Fibroblast of skin of left biceps (primary cell): ENCODE measurements at places on chromosomes 1 and 21.

DNA sequence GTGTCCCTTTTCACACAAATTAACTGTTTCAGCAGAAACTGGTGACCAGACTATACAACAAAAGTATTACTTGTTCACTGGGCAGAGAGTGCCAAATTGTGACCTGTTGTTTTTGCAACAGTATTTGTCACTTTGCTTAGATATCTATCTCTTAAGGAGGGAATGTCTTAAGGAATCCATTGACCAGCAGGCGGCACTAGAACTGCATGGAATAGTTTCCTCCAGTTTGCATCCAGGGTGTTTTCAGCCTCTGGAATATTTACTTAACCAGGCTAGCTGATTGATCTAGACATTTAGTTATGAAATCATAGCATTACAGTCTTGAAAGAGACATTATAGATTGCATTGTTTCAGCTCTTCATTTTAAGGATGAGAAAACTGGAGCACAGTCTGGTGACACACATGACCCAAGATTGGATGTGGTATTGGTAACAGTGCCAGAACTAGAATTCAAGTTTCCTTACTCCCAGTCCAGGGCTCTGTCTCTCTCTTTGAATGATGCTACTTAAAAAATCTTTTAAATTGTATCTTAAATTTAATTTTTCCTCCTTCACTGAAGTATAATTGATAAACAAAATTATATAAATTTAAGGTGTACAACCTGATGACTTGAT lies 16.9 kb downstream of the RPTN start:
- peak; percentile 12 for DNase-seq

GRCh38 chr1:55329808-55330432 lies 114.8 kb upstream of the USP24 start:
- no peak for DNase-seq

DNA sequence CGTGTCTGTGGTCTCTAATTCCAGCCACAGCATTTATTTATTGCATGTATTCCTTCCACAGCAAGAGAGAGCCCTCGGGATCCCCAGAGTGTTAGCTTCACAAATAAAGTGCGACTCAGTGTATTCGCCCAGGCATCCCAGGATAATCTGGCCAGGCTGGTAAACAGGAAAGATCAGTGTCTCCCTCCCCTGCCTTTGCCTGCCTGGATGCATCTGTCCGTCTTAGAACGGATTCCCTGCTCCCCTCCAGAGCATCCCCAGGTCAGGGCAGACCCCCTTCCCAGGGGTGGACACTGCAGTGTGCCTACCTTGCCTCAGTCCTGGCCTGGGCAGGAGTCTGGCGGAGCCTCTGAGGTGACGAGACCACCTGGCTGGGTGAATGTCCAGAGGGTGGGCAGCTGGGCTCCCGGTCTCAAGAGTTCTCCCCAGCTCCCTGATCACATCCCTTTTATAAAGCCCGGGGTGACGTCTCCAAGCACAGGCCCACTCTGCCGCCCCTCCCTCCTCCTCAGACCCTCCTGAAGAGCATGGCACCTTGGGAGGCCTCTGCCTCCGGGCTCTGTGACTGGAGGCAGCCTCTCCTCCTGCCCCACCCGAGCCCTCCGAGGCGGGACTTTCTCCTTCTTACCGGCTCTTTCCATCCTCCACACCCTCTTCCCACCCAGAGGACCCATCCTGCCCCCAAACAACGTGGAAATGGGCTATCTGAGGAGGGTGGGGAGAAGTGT lies at the start of gene KISS1:
KISS1 (minus strand) TSS at position 424 of the 728 bp plus-strand sequence. CDS start 3,615 bp downstream, outside the sequence.
- no peak for DNase-seq

DNA sequence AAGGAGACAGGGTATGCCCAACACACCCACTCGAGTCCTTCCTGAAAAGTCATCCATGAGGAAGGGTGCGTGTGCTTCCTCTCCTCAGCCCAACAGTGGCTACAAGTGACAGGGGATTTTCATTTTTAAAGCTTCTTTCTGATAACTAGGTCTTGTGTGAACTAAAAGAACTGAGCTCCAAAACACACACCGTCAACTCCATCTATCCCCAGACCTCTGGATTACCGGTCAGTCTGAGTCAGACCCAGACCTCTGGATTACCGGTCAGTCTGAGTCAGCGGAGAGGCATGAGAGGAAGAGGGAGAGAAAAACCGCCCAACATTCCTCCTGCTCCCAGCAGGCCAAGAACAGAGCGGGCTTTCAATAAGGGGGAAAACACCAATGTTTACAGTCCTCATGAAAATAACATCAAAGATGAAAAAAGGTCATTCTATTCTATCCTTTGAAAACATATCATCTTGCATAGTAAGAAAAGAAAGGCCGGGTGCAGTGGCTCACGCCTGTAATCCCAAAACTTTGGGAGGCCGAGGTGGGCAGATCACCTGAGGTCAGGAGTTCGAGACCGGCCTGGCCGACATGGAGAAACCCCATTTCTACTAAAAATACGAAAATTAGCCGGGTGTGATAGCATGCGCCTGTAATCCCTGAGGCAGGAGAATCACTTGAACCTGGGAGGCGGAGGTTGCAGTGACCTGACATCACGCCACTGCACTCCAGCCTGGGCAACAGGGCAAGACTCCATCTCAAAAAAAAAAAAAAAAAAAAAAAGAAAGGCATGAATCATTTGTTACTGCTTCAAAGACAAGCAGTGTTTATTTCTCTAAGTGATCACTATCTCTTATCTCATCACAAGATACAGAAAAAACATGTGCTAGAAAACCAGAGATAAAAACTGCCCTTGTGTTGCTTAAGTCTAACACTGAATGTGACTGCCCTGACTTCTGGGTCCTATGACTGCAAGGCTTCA lies 3.4 kb downstream of the PTTG1IP start:
- DNase-seq, result peak; percentile 47

DNA sequence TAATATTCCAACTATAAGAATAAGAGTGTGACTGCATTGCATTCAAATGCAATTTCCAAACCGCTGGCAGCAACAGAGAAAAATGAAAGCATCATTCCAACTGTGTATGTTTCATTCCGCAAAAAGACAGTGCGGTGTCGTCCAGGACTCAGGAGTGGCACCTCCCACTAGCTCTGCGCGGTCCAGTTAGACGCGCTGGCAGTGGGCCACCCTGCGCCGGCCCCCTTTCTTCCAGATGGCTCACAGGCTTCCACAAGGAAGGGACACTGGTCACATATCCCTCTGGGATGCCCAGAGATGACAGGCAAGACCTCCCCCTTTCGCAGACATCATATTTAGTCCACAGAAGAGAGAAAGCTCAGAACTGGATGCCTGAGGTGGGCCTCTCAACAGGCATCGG lies 11.9 kb downstream of the WRAP73 start:
- no peak for DNase-seq

DNA sequence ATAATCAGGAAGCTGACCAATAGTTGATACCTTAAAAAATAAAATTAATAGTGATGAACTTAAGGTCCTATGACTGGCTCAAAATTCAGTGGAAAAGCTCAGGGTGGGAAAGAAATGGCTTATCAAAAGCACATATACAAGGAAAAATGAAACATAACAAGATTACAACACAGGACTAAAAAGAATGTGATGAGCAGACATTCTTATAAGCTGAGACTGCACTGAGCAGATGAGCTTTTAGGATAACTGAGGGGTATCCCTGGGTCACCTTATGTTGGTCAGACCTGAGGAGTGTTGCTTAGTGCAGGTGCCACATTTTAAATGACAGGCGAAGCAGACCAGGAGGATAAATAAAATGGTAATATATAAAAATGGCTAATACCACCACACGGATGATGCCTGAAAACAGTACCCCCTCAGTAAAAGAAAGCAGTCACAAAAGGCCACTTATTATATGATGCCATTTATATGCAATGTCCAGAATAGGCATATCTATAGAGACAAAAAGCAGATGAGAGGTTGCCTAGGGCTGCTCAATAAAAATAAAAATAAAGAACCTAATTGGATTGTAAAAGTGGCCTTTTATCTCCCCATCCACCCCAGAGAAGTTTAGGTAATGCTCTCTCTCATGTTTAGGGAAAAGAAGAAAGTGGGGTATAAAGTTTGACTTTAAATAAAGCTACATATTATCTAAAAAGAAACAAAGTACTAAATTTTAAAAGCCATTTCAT lies 163.9 kb downstream of the SLC45A1 start:
- DNase-seq, result no peak

- peak; percentile 3 for DNase-seq
Measured at GRCh38 chr1:116020668-116021272, 44.5 kb downstream of the SLC22A15 start.

GRCh38 chr21:31340942-31341487 lies 3.0 kb downstream of the TIAM1 start:
- no peak for DNase-seq

GRCh38 chr1:51616490-51616889 lies 402 bp upstream of the OSBPL9 start:
- DNase-seq, result no peak

- DNase-seq, result no peak
Measured at GRCh38 chr1:76548513-76549100, 318.7 kb upstream of the ST6GALNAC5 start.

DNA sequence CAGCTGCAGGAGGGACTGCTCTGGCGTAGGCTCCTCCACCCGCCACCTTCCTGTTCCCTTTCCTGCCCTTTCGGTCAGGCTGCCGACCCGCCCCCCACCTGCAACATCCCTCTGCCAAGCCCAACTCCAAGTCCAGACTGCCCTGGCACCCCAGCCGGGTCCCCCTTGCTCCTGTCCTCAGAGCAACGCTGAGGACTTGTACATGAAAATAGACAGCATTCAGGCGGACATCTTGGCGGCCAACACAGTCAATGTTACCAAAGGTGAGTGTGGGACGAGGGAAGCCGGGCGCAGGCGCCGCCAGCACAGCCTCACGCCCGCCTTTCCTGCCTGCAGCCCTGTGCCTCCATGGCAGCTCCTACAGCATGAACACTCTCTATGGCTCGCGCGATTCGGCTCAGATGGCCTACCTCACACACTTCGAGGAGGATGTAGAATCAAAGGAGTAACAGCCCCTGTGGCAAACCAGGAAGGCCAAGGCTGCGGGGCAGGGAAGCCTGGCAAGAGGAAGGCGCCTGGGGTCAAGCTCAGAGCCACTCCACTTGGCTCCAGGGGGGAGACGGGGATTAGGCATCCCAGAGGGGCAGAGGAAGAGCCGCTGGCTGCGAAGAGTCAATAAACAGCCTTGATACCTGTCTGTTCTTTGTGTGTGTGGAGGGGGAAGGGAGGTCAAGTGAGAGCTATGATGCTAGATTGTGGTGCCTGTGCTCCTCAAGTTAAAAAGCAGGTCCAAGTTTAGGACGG lies 5.8 kb downstream of the RNU5D-1 start:
- DNase-seq, result no peak

- no peak for DNase-seq
Measured at GRCh38 chr1:9615316-9616063, 26.8 kb downstream of the TMEM201 start.

DNA sequence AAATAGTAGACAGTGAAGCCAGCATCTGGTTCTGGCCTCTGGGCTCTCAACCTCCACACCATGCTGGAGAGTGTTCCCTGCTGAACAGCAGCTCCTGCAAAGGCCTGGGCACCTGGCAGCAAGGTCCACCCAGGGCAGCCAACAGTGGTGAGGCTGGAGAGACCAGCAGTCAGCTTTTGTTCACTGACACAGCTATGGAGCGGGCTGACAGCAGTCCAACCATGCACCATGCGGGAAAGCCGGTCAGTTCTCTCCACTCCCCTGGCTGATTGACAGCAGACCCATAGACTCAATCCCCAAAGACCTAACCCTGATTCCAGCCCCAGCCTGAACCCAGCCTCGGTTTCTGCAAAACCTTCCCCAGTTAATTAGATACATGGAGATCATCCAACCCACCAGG lies 49.0 kb downstream of the KLHDC7A start:
- no peak for DNase-seq

DNA sequence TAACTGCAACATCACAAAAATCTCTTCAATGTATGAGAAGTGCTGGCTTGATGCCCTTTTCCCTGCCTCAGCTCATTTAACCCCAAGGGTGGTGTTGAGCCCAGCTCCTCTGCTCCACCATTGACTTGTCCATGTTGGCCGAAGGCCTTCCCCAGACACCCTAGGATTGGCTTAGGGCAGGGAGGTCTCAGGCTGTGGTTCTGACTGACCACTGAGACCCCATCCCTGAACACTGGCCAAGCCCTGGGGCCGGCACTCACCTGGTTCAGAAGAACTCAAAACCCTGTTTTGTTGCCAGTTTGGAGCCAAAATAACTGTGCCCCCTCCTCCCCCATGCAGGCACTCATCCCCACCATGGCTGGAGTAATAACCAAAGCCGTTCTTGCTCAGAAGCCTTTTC lies 38.6 kb downstream of the NENF start:
- no peak for DNase-seq

GRCh38 chr1:202101184-202101583 lies 21.5 kb upstream of the GPR37L1 start:
- DNase-seq, result no peak

DNA sequence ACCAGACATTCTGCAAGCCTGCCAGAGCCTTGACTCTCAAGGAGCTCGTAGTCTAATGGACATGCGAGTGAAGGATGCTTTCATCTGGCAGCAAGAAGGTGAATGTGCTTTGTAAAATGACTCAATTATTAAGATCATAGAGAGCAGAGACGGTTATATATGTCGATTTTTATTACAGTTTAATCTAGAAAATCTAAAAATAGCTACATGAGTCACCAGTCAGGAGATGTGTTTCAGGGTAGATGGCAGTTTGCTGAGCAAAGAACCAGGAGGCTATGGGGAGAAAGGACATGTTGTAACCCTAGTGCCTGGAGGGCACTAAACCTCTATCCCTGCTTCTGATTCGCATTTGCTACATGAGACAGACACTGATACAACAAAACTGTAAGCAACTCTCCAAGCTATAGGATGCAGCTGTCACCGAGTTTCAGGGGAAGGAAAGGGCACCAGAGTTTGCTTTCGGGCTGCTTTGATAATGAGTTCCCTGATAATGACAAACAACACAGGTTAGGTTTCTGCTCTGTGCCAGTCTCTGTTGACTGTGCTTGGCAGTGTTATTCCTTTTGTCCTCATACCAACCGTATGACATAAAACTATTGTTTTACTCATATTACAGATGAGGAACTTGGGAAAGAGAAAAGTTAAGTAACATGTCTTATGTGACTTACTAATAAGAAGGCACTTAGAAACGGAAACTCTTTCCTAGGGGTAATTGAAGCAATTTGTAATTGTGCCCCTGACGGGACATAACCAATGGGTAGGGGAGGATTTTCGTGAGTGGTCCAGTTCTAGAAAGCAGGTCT lies 43.2 kb downstream of the C1orf198 start:
- no peak for DNase-seq

DNA sequence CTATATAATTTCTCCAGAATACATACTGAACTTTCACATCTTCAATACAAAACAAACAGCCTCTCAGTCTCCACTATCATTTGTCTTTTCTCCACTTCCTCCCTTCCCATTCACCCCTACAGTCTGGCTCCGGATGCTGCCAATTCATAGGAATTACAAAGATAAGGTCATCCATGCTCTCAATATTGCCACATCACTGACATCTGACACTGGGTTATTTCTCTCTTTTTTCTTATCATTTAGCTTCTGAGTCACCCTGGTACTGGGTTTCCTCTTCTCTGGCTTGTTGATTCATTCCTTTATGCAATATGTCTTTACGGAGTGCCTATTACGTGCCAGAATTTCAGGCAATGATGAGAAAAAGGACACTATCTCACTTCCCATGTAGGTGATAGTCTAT lies 3.1 kb upstream of the SH3BP5L start:
- DNase-seq, result peak; percentile 26
